ENCODE measurements at places on chromosomes 4 and X.

GRCh38 chr4:140800666-140801065 lies 44.5 kb upstream of the TBC1D9 start:
- DNase-seq = no peak

DNA sequence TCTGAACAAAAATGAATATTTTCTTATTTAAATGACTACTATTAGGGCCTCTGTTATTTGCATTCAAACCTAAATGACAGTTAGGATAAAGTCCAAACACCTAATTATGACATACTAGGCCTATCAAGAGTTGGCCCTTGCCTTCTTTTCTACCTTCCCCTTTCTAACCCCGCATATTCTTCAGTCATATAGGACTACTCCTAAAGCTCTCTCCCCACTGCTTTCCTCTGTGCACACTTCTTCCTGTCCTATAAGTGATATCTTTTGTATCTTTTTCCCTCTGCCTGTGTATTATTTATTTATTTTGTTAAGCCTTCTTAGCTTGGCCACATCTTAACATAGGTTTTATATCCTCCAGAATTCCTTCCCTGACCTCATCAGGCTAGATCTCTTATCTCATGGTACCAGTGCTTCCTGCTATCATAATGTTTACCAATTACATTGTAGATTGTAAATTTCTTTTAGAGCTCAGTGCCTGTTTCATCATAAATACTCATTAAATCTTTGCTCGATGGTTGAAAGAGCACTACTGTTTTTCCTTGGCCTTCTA lies 22.5 kb downstream of the ERVMER34-1 start:
- no peak for DNase-seq

DNA sequence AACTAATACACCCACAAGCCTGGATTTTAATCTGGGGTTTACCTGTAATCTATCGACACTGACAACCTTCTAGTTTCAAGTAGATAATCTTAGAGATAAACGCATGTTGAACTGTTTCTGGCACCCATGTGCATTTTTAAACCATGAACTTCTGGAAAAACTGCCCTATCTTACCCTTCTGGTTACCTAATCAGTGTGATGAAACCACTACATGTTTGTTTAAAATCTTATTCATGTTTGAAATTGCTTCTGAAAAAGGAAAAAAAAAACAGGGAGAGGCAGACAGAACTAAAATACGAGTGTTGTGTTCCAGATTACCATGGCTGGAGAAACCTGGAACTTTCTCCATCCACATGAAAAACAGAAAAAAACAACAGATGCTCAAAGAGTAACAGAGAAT lies 139.3 kb downstream of the MID1IP1 start:
- DNase-seq = no peak

- DNase-seq = no peak
These were observed 141.4 kb downstream of the KLHL8 start for GRCh38 chr4:87078987-87079486.

DNA sequence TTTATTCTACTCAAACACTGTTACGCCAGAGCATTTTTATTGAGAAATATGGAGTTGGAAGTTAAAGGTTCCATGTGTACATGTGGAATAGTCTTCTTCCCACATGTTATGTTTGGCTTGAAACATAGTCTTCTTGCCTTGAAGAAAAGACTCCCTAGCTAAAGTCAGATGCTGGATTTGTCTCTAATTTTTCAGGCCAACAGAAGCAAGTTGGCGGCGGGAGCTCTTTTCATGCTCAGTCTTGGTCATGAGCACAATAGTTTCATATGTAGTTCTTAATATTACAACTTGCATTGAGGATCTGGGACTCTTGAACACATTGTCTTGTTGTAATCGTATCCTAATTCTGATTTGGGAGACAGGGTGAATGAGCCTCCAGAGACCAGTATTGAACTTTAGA lies 19.4 kb downstream of the SEPTIN11 start:
- DNase-seq = no peak

- DNase-seq = no peak
These were observed 35.6 kb upstream of the CDKN2AIP start for GRCh38 chr4:183408796-183409195.

GRCh38 chr4:79869597-79870237 lies 203.3 kb downstream of the ANTXR2 start:
- no peak for DNase-seq

GRCh38 chr4:38470735-38471262 lies 193.2 kb upstream of the KLF3 start:
- no peak for DNase-seq

GRCh38 chr4:37475087-37475486 lies 211.1 kb downstream of the RELL1 start:
- no peak for DNase-seq

GRCh38 chr4:7307394-7308099 lies 115.2 kb downstream of the SORCS2 start:
- DNase-seq = no peak

GRCh38 chr4:17163156-17163771 lies 264.8 kb upstream of the LDB2 start:
- DNase-seq = no peak

GRCh38 chrX:66016905-66017658 lies 22.8 kb downstream of the VSIG4 start:
- DNase-seq = no peak

DNA sequence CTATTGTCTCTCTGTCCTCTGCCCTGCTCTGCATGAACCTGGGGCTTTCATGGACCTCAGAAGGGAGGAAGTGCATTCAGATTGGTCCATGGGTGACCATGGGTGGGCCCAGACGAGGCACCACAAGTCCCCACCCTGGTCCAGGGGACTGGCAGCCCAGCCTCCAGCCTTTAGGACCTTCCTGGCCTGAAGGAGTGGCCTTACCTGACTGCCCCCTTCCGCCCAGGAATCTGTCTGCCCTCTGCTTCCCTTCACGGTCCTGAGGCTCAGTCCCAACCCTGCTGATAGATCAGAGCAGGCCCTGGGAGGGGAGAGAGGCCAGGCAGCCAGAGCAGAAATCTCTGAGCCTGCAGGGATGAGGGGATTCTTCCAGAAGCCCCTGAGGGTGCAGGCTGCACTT lies 455.4 kb downstream of the PCDH18 start:
- no peak for DNase-seq

- DNase-seq = no peak
These were observed 991.5 kb downstream of the PCDH18 start for GRCh38 chr4:136540747-136541146.

- DNase-seq = no peak
These were observed 64.9 kb upstream of the SOD3 start for GRCh38 chr4:24730256-24731001.

GRCh38 chr4:64564126-64564525 lies 154.9 kb upstream of the TECRL start:
- DNase-seq = no peak

GRCh38 chrX:130981836-130982235 lies 76.3 kb upstream of the ARHGAP36 start:
- DNase-seq = no peak

GRCh38 chr4:89267846-89268245 lies 39.8 kb downstream of the GPRIN3 start:
- DNase-seq = no peak

GRCh38 chrX:38216642-38217041 lies 4.0 kb downstream of the SRPX start:
- no peak for DNase-seq

DNA sequence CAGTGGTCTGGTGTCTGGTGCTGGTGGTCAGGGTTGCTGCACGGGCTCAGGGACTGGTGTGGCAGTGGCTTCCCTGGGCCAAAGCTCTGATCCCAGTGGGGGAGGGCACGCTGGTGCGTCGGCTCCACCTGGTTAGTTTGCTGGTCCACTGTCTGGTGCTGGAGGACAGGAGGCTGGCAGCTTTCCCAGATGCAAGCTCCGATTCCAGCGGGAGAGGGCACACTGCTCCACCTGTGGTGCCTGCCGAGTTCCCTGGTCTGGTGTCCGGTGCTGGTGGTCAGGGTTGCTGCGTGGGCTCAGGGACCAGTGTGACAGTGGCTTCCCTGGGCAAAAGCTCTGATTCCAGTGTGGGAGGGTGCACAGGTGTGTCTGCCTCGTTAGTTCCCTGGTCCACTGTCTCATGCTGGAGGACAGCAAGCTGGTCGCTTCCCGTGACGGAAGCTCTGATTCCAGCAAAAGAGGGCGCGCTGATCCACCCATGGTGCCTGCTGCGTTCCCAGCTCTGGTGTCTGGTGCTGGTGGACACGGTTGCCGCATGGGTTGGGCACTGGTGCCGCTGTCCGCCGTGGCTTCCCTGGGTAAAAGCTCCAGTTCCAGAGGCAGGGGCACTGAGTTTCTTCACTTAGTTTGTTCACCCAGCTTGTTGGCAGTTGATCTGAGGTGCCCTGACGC lies 5.8 kb downstream of the VMA21 start:
- DNase-seq = peak; percentile 55

DNA sequence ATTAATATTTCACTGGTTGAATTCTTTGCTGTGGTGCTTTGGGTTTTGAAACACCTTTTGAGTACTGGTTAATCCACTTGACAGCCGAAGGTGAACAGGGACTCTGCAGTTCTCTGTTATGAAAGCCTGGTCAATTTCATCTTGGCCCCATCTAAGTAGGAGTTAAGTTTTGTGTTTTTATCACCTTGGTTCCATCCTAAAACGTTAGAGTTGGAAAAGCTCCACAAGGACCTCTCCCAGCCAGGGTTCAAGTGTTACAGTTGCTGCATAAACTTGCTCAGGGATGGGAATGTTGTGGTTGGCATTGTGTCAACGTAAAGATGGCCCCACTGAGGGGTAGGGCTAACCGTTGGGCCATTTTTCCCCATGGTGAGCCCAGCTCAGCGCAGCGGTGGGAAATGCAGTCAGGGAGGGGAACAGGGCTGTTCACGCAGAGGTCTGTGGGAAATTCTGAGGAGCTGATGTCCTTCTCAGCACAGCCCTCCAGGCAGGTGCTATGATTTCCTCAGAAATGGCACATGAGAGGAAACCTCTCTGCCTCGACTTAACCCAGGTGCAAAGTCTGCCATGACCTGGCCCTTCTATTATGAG lies 188.7 kb downstream of the STIM2 start:
- no peak for DNase-seq

GRCh38 chr4:6873291-6873690 lies 36.3 kb upstream of the TBC1D14 start:
- DNase-seq = no peak

- peak; percentile 80 for DNase-seq
These were observed at the start of gene BLOC1S4 for GRCh38 chr4:6716018-6716911. TSS of gene BLOC1S4 (plus strand) at chr4:6716174. CDS start at chr4:6716210, 36 bp downstream.

- DNase-seq = no peak
These were observed 111.8 kb downstream of the TRAPPC11 start for GRCh38 chr4:183770906-183771305.

DNA sequence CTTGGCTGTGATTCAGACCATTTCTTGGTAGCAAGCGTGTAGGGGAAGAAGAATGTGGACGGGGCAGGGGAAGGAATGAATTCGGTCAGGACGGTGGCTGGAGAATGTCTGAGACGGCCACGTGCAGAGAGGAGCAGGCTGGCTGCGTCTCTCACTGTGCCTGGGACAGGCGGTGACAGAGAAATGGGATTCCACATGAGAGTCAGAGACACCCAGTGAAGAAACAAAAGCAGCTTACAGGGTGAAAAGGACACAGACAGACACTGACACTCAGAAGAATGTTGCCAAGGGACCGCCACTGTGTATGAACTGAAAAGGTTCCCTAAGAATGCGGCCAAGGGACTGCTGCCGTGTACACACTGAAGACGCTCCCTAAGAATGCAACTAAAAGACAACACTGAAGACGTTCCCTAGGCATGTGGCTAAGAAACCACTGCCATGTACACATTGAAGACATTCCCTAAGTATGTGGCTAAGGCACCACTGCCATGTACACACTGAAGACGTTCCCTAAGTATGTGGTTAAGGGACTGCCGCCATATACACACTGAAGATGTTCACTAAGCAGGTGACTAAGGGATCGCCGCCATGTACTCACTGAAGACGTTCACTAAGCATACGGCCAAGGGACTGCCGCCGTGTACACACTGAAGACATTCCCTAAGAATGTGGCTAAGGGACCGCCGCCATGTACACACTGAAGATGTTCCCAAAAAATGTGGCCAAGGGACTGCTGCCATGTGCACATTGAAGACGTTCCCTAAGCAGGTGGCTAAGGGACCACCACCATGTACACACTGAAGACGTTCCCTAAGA lies 49.1 kb downstream of the DHRSX start:
- no peak for DNase-seq

DNA sequence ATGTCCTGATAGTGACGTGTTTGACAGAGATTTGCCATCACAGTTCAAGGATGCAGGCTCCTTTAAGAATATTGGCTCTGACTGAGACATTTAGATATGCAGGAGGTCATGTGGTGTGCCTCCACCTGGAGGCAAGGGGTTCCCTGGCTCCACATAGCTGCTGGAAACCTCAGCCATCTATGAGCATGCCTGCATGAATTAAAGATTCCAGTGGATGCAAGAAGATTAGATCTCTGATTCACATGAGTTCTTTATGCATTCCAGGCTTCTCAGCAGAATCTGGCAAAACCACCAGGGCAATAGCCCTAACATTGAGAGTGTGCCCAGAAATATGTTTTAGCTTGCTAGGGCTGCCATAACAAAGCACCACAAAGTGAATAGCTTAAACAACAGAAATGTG lies 298.5 kb upstream of the AADAT start:
- DNase-seq = no peak

GRCh38 chrX:97895751-97896150 lies 1012.0 kb downstream of the RPA4 start:
- DNase-seq = no peak

DNA sequence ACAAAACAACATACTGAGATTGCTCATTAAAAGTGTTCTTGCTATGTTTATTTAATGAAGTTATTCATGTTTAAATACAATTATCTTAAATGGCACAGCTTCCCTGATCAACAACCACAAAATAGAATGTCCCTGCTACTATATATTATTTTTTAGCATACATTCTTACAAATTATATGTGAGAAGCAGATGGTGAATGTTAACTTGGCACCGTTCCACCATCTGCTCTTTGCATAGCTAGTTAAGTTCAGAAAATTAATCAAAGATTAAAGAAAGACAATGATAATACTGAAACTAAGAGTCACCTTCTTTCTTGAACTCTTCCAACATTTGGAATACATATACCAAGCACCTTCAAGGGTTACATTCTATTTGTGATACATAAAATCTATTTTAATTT lies 94.2 kb downstream of the PPP3CA start:
- DNase-seq = no peak

DNA sequence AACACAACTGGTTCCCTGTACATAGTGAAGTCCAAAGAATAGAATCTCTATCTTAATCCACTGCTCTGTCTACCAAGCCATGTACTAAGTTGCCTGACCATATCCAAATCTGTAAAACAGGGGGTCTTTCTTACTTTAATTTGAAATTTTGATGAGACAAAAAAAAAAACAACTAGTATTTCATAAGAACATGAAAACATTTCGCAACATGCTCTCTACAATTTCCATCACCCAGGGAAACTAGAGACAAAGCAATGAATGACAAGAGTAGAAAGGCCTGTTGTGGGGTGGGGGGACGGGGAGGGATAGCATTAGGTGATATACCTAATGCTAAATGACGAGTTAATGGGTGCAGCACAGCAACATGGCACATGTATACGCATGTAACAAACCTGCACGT lies 279.9 kb downstream of the PPP3CA start:
- DNase-seq = no peak

All from NCI-H2029 (cell line).